ENCODE measurements at places on chromosomes 16 and 17.
A peak's percentile ranks its signal among the peaks of the same experiment; 100 is the strongest.

DNA sequence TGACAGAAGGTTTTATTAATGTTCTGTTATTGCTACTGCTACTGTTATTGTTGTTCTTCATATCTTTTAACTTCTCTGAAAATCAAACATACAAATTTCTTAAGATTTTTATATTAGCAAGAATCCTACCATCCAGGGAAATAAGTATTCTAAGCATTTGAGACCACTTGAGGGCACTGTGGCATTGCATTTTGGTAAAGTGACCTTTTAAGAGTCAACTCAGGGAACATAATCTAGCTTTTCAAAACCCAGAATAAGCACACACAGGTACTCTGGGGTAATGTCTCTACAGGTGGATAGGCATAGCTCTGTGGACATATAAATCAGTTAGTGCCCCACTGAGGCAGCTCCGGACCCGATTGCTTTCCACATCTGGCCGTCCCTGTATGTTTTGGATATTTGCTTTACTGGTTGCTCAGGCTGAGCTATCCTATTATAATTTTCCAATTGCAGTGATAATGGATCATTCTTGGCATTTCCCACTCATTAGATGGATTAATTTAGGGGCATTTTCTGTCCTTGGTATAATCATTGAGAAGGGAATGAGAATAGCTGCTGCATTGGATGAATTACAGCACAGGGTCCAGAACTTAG is 1425.1 kb upstream of the CDH8 start:
- DNase-seq, result no peak

DNA sequence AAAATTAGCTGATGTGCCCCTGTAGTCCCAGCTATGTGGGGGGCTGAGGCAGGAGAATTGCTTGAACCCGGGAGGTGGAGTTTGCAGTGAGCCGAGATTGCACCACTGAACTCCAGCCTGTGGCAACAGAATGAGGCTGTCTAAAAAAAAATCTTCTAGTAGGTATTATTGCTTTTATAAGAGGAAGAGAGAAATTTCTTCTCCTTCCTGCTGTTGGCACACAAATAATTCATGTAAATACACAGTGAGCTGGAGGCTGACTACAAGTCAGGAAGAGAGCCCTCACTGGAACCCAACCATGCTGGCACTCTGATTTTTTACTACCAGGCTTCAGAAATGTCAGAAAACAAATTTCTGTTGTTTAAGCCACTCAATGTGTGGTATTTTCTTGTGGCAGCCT is 6.7 kb downstream of the PRDM7 start:
- no peak for DNase-seq

DNA sequence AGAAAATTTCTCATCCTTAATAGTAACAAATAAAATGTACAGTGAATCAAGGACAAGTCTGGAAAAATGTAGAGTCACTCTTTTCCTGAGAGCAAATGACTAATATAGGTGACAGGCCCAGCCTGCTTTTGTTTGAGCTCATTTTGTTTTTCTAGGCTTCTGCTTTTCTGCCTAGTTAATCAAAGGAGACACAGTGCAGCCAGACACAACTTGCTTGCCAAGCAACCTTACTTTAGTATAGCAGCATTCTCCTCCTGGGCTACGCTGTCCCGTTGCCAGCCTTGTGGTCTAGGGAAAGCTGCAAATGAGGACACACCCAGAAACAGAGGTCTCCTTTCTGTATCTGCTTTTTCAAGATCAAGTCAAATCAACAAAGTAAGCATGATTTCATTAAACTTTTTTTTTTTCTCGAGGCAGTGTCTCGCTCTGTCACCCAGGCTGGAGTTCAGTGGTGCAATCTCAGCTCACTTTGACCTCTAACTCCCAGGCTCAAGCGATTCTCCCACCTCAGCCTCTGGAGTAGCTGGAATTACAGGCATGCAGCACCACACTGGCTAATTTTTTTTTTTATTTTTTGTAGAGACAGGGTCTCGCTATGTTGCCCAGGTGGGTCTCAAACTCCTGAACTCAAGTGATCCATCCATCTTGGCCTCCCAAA is 17.2 kb downstream of the GINS3 start:
- DNase-seq, result no peak

- no peak for DNase-seq
Measured at GRCh38 chr16:83350481-83350880, 457.3 kb upstream of the HSBP1 start.

DNA sequence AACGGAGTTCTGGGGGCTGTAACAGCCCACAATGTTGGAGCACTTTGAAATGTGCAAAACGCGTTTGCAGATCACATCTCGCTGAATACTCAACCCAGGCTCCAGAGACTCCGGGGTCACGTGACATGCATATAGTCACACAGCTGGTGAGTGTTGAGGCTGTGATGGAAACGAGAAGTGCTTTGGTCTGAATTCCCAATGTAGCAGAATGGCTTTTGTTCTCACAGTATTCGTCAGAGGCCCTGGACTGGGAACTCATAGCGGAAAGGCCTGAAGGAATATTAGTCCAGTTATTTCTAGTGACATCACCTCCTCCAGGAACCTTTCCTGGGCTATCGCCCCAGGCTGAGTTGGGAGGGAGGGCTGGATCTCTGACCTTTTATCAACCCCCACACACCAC is 95.8 kb upstream of the CRHR1 start:
- DNase-seq, result no peak

DNA sequence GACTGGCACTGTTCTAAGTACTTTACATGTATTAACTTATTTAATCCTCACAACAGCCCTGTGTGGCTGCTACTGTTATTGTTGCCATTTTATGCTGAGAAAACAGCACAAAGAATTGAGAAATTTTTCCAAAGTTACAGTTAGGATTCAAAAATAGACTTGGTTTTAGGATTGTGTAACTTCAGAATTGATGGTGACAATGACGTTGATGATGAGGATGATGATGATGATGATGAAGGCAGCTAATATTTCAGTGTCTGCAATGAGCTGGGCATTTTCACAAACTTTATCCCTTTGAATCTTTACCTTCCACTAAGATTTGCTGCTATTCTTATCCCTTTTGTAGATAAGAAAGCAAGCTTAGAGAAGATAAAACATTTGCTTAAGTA is 22.1 kb downstream of the PRKCB start:
- no peak for DNase-seq

- no peak for DNase-seq
Measured at GRCh38 chr16:26729951-26730541, 336.7 kb upstream of the C16orf82 start.

DNA sequence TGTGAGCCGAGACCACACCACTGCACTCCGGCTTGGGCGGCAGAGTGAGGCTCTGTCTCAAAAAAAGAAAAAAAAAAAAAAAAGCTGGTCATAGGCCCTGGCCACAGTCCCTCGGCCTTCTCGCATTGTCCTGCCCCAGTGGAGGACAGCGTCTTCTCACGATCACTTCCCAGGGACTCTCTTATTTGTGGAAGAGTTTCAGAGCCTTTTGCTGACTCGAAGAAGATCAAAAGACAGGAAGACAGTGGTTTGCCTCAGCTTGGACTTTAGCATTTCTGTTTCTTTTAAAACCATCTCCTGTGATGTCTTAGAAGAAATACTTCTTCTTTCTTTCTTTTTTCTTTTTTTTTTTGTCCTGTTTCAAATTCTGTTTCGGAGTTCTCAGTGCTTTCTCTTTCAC is 210.0 kb downstream of the FTO start:
- no peak for DNase-seq

GRCh38 chr17:34620458-34620857 is 41.1 kb downstream of the TMEM132E start:
- DNase-seq, result no peak

DNA sequence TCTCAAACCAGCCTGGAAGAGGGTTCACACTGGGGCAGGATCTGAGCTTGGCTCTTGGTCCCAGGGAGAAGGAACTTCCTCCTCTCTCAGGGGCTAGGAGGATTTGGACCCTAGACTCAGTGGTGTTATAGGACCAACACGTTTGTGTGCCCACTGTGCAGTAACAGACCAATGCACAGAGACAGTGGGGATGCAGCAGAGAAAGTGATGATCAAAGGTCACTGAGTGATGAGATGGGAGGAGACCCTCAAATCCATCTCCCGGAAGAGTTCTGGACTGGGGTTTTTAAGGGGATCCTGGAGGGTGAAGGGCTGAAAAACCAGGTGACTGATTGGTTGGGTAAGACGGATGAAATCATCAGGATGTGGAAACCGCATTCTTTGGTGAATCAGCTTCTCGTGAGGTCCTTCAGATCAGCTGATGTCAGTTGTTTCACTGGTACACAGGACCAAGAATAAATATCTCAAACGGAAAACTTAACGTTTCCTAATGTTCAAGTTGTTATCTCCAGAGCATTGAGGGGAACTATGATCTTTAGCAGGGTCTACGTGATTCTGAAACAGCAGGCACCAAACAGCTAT is 3.3 kb upstream of the VAC14 start:
- no peak for DNase-seq

- peak; percentile 18 for DNase-seq
Measured at GRCh38 chr17:55673743-55674506, 48.7 kb downstream of the TMEM100 start.

DNA sequence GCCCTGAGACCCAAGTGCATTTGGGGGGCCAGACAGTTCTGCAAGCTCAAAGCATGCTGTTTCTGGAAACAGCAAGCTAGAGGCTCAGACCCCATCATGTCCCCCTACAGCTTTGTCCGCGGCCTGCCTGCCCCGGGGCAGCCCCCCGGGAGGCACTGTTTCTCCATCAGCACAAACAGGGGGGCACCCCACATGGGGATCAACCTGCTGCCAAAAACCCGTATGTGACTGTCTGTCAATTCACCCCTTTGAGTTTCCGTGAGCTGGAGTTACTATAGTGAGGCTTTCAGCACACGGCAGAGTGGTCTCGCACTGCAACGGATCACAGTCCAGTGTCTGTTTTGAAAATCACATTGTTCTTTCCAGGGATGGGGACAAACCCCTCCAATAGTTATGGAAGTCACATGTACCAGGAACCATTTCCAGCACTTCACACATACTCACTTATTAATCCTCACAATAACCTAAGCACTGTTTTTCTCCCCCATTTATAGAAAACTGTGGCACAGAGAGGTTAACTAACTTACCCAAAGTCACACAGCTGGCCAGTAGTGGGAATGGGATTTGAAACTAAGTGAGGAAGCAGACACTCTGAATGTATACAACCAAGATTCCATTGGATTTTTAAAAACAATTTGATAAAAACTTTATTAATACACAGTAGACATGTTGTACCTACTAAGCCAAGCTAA is 269.0 kb downstream of the C16orf95 start:
- no peak for DNase-seq

DNA sequence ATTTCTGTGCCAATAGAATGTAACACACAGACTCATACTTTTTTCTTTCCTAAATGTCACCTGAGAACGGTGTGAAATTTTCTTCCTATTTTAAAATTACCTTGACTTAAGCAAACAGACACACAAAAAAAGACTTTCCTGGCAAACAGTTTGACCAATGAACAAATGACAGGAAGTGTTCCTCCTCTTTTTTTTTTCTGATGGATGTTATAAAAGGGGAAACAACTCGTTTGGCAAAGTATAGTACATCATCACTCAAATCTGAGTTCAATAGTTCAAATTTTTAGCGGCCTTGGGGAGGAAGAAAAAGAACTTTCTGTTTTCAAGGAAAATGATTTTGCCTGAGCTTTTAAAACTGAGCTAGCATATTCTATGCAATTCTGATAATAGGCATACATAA is 19.8 kb downstream of the HS3ST3A1 start:
- no peak for DNase-seq

- DNase-seq, result no peak
Measured at GRCh38 chr16:68249371-68249770, 4.2 kb downstream of the PLA2G15 start.

GRCh38 chr16:89392881-89393737 is 97.3 kb downstream of the ANKRD11 start:
- no peak for DNase-seq

- DNase-seq, result no peak
Measured at GRCh38 chr17:49259663-49260010, 29.1 kb upstream of the PHOSPHO1 start.

- no peak for DNase-seq
Measured at GRCh38 chr16:8796469-8797363, 723 bp downstream of the TMEM186 start.

- no peak for DNase-seq
Measured at GRCh38 chr16:11833951-11834695, 17.2 kb downstream of the RSL1D1 start.

GRCh38 chr16:89687092-89687940 is 827 bp downstream of the CDK10 start:
- DNase-seq, result no peak

DNA sequence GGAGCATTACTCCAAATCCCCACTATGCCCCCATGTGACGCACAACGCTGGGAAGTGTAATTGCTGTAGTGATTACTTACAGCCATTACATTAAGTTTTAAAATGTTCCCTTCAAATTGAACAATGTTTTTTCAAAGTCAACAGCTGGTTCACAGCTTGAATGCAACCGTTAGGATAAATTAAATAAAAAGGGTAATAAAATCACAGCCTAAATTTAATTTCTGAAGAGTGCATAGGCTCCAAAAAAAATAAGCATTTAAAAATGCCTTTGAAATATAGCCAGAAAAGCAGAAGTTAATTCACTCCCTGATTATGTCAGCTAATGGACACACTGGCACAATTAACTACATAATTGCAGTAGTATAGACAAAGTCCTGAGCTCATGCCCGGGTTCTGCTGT is 50.5 kb upstream of the KDM8 start:
- DNase-seq, result no peak

DNA sequence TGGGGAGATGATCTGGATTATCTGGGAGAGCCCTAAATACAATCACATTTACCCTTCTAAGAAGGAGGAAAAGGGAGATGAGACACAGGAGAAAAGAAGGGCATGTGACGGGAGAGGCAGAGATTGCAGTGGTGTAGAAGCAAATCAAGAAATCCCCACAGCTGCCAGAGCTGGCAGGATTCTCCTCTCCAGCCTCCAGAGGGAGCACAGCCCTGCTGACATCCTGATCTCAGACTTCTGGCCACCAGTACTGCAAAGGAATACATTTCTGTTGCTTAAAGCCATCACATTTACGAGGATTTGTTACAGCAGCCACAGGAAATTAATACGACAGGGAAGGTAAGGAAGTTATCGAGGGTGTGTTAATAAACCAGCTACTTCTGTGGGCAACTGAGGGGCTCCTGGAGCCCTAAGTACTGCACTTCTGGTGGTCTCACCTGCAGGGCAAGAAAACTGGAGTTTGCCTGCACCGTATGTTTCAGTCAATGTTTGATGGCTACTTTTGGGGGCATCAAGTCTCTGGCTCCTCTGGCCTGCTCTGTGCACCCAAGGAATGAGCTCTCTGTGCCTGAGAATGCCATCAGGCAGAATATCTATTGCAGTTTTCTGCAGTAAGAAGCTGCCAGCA is 22.9 kb upstream of the CDH13 start:
- no peak for DNase-seq

GRCh38 chr16:87098361-87098760 is 218.8 kb downstream of the C16orf95 start:
- DNase-seq, result no peak

DNA sequence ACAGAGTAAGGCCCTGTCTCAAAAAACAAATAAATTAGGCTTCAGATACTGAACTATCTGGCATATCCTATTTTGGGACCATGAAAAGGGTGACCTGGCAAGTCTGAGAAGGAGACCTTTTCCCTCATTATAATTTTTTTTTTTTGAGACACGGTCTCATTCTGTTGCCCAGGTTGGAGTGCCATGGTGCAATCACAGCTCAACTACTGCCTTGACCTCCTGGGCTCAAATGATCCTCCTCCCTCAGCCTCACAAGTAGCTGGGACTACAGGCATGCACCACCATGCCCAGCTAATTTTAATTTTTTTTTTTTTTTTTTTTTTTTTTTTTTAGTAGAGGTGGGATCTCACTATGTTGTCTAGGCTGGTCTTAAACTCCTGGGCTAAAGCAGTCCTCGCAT is 37.3 kb downstream of the PLCG2 start:
- DNase-seq, result no peak
